Left ventricle myocardium superior (tissue), 1 donor: ENCODE measurements at places on chromosomes 16 and 17.

DNA sequence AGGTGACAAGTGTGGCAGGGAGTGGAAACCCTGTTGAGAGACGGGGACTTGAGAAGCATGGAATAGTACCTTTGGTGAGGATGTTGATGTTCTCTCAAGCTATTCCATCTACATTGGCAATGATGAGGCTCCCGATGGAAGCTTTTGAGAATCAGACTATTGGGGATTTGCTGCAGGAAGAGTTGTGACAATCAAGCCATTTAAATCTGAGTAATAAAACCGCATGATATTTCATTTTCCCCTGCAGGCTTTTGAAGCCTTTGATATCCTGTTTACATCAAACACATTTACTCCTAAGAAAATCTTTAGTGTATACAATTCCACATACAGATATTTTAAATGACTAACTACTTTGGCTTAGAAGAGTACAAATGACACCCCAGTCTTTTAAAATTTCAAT is 49.0 kb upstream of the CRYM start:
- DNase-seq: no peak

- no peak for DNase-seq
Observed at GRCh38 chr16:70444249-70445063, 5.6 kb upstream of the ST3GAL2 start.

- no peak for DNase-seq
Observed at GRCh38 chr17:74480290-74480689, 13.9 kb downstream of the CD300A start.

GRCh38 chr16:58389724-58390123 is 2.5 kb upstream of the GINS3 start:
- DNase-seq: no peak

GRCh38 chr16:66020642-66021041 is 345.8 kb upstream of the CDH5 start:
- DNase-seq: no peak

DNA sequence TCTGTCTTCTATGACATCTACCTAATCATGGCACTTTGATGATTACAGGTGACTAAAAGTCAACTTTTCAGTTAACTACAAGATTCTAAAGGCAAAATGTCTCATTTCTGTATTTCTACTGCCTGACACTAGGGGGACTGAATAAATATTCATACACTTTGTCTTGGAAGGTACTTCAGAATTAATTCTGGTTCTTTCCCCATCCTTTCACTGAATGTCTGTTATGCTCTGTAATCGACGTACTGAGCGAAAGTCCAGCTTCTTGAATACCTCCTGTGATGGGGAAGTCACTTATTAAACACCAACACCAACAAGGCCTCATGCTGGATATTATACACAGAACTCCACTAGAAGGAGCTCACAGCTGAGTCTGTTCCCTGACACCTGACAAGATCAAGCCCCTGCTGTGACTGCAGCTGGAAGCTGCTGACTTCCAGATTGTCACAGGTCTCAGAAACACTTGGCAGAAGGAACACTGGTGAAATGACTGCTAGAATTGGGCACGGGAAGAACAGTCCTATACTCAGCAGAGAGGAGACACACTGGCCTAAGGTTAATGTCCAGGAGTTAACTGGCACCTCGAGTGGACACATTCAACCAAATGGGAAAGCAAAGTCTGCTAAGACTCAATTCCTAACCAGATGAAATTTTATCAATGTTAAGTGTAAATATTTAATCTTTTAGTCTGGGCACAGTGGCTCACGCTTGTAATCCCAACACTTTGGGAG is 31.9 kb downstream of the CMC2 start:
- DNase-seq: no peak

GRCh38 chr17:42153919-42154742 is 658 bp downstream of the RAB5C start:
- no peak for DNase-seq

DNA sequence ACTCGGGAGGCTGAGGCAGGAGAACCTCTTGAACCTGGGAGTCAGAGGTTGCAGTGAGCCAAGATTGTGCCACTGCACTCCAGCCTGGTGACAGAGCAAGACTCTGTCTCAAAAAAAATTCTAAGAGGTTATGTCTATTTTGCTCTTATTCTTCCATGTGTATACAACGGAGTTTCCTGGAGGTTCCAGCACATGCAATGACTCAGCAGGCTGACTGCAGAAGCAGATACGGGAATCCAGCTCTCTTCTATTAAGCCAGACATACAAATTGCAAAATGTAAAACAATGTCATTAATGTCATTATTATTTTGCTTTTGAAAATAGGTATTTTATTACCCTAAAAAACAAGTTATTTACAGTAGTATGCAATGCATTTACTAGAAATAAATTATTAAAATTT is 18.4 kb downstream of the MIEF2 start:
- no peak for DNase-seq

- no peak for DNase-seq
Observed at GRCh38 chr17:74374858-74375257, 7.6 kb downstream of the GPR142 start.

- no peak for DNase-seq
Observed at GRCh38 chr16:1920727-1921171, 2.5 kb upstream of the HS3ST6 start.

- peak; percentile 25 for DNase-seq
Observed at GRCh38 chr16:4682084-4682591, 11.2 kb upstream of the NUDT16L1 start.

- DNase-seq: no peak
Observed at GRCh38 chr16:1602285-1602684, 9.6 kb downstream of the IFT140 start.

- peak; percentile 49 for DNase-seq
Observed at GRCh38 chr16:2009164-2009711, 383 bp downstream of the ZNF598 start.

DNA sequence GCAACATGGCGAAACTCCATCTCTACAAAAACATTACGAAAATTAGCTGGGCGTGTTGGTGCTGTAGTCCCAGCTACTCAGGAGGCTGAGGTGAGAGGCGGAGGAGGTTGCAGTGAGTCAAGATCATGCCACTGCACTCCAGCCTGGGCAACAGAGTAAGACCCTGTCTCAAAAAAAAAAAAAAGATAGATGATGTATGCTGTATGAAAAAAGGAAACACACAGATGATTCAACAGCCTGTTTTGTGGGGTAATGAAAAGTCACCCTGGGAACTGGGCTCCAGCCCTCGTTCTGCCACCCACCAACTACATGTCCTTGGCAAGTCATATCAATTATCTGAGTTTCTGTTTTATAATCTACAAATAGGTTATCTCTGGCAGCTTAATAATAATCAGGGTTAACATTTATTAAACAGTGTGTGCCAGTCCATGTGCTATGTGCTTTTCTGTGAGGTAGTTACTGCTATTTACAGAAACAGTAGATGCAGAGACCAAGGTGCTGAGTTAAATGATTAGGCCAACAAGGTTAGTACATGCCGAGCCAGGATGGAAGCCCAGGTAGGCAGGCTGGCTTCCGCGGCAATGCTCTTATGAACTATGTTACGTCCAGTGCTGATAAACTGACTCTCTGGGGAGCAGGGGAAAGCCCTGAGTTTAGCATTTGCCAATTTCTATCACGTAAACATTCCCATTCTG is 1.1 kb downstream of the G6PC1 start:
- DNase-seq: no peak

- DNase-seq: peak; percentile 79
Observed at GRCh38 chr16:2969545-2970521, 685 bp downstream of the PAQR4 start.

DNA sequence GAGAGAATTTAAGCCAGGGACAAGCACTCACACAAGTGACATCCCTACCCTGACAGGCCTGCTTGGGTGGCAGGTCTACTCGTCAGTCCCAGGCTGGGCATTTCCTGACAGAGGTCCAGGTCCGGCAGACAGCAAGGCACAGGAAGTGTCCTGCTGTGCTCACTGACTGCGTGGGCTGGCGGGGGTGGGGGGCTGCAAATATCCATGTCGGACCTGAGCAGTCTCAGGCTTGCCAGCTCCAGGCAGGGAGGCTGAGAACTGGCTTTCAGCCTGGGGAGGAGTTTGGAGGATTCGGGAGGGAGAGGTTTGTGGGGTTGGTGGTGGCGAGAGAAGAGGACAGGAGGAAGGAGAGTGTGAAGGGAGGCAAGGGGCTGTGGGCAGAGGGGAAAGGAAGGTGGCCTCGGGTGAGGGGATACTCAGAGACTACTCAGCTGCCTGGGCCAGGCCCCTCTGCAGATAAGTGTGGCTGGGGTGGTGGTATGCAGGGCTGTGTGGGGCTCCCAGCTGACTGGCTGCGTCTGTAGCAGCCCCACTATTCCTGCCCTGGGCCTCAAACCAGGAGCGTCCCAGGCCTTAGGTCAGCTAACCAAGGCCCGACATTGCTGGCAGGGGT is 7.8 kb downstream of the HIC1 start:
- peak; percentile 47 for DNase-seq

DNA sequence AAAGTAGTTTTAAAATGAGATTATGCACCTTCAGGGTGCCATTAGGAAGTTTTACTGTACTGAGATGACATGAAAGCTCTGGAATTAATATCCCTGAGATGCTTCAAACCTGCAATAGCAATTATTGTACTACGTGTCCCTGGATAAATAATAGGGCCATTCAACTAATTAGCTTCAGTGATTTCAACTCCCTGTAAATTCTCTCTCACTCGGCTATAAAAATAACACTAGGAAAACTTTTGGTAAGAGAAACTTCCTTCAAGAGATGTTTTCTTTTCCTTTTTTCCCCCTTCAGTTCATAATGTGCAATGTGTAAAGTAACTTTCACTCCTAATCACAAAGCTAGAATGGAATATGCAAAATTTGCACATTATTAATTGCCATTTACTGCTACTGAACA is 146.4 kb downstream of the SNX11 start:
- no peak for DNase-seq

GRCh38 chr16:52271088-52271750 is 275.7 kb downstream of the TOX3 start:
- no peak for DNase-seq

DNA sequence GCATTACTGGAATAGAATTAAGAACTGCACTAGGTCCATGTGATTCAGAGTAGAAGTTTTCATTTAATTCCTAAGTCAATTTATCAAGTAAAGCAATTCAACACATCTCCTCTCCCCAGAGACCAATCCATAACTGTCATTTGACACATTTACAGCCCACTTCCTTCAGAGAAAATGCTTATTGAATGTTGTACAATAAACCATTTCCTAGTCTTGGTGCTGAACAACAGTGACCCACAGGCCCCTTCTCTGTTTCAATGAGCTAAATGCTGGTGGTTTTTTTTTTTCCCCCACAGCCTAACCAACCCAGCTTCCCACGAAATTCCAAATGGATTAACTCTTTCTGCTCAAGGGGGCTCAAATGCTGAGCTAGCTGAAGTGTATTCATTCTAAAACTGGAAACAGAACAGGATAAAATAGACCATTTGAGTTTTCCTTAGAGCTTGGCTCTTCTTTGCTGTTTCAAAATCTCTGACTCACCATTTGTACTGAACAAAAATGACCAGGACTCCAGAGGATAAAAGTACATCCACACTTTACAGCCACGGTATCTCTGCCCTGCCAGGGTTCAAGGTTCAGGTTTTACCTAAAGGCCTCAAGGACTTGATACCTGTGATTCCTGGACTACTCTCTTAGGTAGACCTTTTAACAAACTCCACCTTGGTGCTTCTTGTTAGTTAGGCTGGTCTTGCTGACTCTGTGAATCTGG is 62.3 kb downstream of the TMEM100 start:
- no peak for DNase-seq

DNA sequence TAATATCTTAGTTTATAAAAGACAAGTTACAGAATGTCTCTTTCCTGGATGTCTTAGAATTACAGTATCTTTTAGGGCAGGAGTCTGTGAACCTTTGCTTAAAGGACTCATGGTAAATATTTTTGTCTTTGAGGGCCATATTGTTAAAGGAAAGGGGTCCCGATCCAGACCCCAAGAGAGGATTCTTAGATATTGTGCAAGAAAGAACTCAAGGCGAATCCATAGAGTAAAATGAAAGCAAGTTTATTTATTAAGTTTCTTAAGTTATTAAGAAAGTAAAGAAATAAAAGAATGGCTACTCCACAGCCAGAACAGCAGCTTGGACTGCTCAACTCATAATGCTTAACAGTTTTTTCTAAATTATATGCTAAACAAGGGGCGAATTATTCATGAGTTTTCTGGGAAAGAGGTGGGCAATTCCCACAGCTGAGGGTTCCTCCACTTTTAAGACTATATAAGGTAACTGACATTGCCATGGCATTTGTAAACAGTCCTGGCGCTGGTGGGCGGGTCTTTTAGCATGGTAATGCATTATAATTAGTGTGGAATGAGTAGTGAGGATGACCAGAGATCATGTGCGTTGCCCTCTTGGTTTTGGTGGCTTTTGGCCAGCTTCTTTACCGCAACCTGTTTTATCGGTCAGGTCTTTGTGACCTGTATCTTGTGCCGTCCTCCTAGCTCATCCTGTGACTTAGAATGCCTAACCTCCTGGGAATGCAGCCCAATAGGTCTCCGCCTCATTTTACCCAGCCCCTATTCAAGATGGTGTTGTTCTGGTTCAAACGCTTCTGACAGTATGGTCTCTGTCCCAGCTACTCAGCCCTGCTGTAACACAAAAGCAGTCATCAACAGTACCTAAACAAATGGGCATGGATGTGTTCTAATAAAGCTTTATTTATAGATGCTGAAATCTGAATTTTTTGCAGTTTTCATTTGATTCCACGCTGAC is 53.2 kb downstream of the BMERB1 start:
- no peak for DNase-seq

- no peak for DNase-seq
Observed at GRCh38 chr16:56728980-56729734, 772 bp upstream of the NUP93 start.

DNA sequence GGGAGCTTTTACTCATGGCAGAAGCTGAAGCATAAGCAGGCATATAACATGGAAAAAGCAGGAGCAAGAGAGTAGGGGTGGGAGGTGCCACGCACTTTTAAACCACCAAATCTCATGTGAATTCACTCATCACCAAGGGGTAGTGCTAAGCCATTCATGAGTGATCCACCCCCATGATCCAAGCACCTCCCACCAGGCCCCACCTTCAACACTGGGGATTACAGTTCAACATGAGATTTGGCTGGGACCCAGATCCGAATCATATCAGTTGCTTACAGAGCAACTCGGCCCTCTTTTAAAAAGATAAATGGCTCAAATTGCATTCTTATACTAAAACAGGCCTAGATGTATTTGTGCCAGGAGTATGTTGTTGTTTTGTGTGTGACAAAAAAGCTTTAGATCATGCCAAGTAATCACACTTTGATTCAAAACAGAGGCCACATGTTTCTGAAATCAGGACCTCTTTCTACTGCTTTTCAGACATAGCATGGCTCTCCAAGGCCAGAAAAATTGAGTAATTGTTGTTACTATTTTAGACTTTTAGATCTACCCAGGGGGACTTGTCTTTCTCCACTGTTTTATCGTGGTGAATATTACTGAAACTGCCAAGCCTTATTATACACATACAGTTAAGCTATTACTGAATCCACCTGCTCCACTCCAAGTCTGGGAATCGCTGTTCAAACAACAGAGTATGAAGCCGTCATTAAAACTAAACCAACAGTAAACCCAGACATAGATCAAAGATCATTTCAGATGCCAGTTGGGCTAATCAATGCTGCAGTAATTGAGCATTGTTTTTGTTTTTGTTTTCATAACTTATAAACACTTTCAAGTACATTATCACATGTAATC is 163.3 kb downstream of the KCNJ2 start:
- DNase-seq: no peak

DNA sequence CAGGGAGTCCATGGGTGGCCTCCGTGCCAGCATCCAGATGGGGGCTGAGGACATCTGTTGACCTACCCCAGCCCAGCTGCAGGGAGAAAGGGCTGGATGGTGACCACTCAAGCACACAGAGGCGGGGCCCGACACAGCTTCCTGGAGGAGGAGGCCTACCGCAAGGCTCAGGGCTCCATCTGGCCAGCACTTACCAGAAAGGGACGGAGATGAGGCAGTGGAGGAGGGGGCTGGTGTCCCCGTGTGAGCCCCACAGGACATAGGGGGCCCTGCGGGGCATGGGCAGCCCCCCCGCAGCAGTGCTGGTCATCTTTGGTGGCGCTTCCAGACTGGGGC is 147.5 kb upstream of the CIBAR2 start:
- DNase-seq: no peak
